ENCODE measurements at places on chromosomes 1 and 21. TPM values are rescaled to one million over a fixed set of nuclear protein-coding genes. Genes with fewer than 3 reads are reported as not detected.
A peak's percentile ranks its signal among the peaks of the same experiment; 100 is the strongest.

DNA sequence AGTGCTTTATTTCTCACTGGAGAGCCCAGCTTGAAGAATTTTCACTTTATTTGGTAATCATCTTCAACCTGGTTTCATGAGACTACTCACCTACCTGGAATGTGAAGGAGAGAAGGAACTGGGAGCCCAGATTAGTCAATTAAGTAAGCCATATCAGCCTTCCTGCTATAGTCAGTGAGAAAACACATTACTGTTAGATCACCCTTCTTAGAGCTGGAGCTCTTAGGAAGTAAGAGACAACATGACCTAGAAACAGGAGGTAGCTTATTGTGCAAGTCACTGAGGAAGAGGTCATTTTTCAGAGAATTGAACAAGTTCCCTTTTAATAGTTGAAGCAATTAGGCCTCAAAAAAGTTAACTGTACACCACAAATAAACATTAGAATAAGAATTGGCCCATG is 49.2 kb upstream of the TEKT2 start:
- no peak for DNase-seq

- no peak for DNase-seq
Measured at GRCh38 chr1:163305441-163305840, 16.3 kb upstream of the NUF2 start.

DNA sequence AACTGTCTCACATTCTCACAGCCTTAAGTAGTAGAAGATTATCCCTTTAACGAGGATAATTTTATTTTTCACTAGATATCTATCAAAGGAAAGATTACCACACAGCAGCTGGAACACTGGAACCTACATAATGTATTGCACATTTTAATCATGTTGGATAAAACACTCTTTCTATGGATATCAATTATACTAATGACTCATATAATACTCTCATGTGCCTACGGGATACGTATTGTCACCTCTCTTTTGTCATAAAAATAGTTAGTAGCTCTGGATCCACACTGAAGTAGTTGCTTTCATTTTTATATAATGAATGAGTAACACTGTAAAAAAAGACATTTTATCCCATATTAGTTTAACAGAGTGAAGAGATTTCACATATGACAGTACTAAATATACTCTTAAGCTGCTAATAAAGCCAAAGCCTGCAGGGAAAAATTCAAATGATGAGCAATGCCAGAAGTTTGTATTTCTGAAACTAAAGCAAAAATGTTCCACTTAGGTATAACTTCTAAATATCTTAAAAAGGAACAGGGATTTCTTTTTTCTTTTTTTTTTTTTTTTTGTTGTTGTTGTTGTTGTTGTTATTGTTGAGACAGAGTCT is 408.7 kb upstream of the PKN2 start:
- DNase-seq: no peak

The DAP3 gene
- total RNA-seq: 148 TPM

The USH2A gene
- not detected for total RNA-seq

The CRNN gene
- total RNA-seq: not detected

DNA sequence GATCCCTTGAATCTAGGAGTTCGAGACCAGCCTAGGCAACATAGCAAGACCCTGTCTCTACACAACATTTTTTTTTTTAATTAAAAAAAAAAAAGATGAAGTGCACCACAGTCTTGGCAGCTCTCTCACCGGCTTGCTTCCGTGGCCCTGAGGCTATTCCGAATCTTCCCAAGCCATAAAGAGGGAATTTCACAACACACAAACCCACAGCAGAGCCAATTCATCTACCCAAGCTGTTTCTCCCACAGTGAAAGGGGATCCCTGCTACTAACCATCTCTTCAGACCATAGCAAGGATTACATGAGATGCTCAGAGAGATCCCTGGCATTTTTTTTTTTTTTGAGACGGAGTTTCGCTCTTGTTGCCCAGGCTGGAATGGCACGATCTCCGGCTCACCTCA is 8.3 kb upstream of the CHD5 start:
- DNase-seq: no peak

DNA sequence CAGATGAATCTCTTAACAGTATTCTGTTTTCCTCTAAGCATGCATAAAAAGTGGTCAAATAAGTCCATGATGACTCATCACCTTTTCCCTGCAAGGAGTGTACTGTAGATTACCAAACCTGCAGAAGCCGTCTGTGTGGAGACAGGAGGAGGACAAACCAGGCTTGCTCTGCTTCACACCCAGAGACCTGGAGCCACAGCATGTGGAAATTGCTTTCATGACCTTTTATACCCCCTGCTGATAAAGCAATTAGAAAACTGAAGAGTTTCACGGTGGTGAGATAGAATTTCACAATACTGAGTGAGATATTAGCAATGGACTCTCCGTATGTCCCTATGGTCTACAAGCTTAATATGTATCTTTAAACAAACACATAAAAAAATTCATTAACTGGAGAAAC is 9.4 kb downstream of the CORT start:
- peak; percentile 8 for DNase-seq

DNA sequence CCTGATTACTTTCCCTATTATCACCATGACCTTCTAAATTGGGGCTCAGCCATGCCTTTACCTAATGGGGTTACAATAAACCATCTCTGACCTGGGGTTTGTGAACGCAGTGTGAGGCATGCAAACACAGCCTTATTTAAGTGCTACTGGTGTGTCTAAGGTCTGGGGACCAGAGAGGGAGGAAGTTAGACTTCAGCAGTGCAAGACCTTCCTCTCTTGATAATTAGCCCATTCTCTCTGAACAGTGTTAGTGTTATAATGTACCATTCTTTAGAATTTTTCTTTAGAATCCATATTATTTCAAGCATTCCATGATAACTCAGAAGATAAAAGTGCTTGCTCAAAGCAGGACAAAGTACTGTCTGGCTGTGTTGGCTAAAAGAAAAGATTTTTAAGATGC is 10.5 kb upstream of the LRRC8D start:
- DNase-seq: no peak

- peak; percentile 1 for DNase-seq
Measured at GRCh38 chr21:38126666-38127303, 130.0 kb upstream of the KCNJ15 start.

- DNase-seq: no peak
Measured at GRCh38 chr1:58929671-58930325, 146.0 kb upstream of the JUN start.

DNA sequence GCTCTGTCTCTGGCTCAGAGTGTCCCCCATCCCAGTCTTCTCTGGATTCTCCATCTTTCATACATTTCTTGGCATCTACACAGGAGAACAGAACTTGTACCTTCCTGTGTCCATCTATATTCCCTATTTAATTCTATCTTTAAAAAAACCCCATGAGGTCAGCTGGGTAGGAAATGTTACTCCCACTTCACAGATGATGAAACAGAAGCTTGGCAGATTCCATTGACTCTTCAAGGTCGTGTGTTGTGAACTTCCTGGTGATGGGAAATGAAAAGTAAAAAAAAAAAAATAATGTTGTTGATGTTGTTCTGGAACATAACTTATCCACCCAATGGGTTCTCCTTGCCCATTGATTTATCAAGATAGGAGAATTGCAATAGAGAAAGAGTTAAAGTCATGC is 8.9 kb downstream of the CHI3L2 start:
- DNase-seq: no peak

DNA sequence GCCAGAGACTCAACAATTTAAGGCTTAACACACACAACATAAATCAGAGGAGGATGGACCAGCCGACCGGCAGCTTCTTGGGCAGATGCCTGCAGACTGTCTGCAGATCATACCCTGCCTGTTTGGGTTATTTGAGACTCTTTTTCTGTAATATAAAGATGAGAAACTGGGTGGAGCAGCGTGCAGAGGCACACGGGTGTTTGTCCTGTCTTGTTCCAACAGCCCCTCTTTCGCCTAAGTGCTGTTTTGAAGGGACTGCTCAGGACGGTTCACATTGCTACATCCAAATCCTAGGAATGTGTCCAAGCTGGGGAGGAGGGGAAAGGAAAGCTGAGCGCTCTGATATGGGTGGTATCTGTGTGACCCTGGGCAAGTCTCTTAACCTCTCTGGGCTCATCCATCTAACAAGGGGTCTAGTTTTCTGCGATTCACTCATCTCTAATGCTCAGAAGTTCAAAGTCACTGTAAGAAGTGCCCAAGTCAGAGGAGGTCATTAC is 149.9 kb downstream of the CLIC6 start:
- DNase-seq: no peak

DNA sequence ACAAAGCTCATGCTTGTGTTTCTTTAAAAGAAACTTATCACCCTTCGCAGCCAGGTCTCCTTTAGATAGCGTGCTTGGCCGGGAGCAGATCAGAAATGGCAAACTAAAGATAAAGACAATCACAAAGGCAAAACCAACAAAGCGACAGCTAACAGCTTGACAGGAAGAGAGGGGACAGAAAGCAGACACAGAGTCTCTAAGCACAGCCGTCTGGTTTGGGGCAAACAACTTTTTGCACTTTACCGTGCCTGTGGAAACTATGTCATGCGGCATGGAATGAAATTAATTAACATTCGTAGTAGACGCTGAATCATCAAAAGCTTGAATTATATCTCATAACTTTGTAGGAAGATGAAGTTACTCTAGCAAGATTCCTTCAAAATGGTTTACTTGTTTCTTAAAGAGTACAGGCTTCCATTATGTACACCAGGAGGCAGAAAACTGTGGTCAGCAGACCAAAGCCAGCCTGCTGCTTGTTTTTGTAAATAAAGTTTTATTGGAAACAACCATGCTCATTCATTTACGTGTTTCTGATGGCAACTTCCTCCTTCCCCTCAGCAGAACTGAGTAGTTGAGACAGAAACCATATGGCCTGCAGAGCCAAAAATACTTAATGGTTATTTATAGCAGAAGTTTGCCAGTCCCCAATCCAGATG is 183.2 kb downstream of the KIF26B start:
- no peak for DNase-seq

DNA sequence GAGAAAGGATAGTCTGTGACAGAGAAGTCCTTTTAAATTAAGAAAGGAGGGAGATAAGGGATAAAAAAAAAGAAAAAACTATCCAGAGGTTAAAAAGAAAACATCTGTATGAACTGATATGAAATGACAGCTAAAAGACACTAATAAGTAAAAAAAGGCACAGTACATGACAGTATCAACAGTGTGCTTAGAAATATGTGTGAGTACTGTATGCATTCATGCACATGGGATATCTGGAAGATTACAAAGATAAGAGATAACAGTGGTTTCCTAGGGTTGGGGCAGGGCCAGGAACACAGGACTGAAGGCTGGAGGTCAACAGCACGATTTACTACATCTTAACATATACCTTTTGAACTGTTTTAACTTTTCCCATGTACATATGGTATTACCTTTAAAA is 13.3 kb downstream of the PTP4A2 start:
- no peak for DNase-seq

GRCh38 chr1:13576926-13577325 is 6.7 kb upstream of the PDPN start:
- no peak for DNase-seq

- DNase-seq: no peak
Measured at GRCh38 chr21:35927262-35927661, 133.1 kb downstream of the SETD4 start.

- DNase-seq: no peak
Measured at GRCh38 chr1:219155135-219155534, 18.5 kb upstream of the LYPLAL1 start.

The RUNX3 gene
- 22.6 TPM for total RNA-seq

GRCh38 chr1:246162560-246162959 is 344.5 kb downstream of the SMYD3 start:
- no peak for DNase-seq

DNA sequence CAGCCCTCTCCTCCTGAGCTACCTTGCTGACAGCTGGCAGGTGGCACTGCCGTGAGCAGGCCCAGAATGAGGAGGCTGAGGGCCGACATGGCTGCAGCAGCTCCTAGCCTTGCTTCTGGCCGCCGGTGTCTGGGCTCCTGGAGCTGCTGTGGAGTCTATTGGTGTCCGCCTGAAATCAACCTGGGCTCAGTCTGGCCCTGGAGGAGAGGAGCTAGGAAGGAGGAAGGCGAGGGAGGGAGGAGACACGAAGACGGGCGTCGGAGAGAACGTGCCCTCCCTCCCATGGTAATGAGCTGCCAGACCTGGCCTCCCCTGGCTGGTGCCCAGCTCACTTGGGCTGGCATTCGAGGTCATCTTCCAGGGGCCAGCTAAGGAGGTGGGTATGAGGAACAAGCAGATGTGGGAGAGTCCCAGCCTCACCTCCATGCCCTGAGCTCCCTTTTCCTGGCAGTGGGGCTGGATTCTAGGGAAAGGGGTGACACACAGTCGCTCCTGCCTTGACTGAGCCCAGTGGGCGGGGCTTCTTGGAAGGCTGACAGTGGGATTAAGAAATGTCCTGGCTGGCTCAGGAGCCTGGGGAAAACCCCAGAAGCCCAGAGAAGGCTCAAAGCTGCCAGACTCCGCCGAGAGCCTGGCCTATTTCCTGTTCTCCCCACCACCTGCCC is at the start of gene PDZK1IP1:
Gene PDZK1IP1, minus strand, starts transcription at position 193 of the 665 bp plus-strand sequence. Its CDS starts 104 bp downstream, at position 89.
- DNase-seq: no peak

DNA sequence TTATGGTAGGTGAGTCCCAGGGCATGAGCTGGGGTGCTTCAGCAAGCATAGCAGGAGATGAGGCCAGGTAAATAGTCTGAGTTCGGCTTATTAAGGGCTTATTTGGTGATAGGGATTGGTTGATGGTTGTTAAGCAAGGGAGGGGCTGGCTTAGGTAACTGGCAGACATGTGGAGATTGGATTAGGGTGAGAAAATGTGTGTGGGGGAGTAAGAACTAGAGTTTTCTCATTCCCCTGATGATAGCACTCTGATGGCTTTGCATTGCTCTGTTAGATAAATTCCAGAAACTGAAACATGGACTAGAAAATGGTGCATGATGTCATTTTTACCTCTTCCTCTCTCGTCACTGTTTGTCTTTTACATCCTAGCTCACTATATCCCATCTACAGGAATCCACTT is 53.6 kb downstream of the FGGY start:
- DNase-seq: no peak

The SYT11 gene
- 0.17 TPM for total RNA-seq

GRCh38 chr1:39044762-39045161 is 18.6 kb downstream of the NDUFS5 start:
- DNase-seq: no peak

DNA sequence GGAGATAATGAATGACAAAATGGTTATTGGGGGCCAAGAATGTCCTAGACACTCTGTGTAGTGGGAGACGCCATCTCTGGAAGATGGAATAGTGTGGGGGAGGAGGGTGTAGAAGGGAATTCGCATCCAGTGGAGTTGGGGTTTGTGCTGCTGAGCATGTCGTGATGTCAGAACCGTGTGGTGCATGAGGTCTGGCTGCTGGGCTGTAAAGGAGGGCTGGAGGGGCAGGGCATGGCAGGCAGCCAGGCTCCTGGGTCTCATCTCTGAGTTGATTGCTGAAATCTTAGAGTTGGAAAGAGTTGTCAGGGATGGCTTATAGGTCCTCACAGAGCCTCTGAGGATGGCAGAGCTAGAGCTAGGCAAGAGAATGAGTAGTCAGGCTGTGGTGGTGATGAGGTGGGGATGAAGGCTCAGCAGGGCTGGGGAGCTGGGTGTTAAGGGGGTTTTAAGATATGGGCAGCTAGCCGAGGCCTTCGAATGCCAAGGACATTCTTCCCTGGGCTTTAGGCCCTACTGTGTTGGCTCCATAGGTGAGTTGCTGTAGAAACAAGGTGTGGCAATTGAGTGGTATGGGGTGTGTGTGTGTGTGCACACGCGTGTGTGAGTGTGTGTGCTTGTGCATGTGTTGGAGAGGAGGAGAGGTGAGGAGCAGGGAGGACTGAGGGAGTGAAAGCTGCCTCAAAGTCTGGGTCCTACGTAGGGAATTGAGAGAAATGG is 1.9 kb downstream of the PPFIA4 start:
- DNase-seq: no peak

GRCh38 chr1:93708734-93709481 is 27.3 kb upstream of the BCAR3 start:
- no peak for DNase-seq
